ENCODE measurements at places on chromosomes 2 and 18.

GRCh38 chr18:30999186-30999585 is 43.4 kb downstream of the DSC3 start:
- no peak for DNase-seq

DNA sequence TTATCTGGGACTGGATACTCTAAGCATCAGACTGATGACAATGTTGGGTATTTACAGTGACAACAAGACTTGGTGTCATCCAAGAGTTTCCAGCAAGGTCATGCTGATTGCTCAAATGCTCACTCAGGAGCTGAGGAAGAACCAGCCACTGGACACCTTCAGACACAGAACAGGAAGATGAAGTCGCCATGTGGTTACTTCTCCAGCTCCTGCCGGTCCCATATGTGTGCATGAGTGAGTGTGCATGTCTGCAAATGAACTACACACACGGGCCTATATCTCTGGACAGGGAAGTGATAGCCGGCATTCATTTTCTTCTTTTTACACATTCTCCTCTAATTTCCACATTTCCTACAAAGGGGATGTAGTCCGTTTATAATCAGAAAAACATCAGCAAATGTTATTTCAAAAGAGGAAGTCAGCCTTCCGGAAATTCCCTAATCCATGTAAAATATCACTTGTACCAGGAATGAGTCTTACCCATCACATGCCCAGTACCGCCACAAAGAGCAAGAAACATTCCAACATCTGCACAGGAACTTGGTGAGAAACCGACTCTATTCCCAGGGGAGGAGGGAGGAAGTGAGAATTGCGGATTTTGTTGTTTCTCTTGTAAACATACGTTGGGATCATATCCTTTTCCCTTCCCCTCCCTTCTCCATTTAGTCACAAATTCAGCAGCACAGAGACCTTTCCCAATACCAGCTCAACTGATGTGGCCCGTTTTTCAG is 10.8 kb downstream of the RFX8 start:
- peak; percentile 57 for DNase-seq

DNA sequence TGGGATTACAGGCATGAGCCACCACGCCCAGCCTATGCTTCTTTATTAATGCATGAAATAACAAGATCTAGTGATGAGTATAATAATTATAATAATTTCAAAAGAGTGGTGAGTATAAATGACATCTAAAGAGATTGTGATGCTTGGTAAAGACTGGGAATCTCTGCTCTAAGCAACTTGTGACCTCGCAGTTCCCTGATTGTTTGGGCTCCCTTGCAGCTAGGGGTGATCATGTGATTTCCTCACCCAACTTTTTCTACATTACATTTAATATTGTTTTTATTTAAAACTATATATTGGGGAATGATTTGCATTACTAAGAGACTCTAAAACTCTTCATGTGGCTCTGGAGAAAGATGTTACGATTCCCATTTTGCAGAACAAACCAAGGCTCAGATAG is 4.1 kb upstream of the PPM1B start:
- no peak for DNase-seq

GRCh38 chr2:237772513-237772912 is 26.1 kb upstream of the RBM44 start:
- no peak for DNase-seq

DNA sequence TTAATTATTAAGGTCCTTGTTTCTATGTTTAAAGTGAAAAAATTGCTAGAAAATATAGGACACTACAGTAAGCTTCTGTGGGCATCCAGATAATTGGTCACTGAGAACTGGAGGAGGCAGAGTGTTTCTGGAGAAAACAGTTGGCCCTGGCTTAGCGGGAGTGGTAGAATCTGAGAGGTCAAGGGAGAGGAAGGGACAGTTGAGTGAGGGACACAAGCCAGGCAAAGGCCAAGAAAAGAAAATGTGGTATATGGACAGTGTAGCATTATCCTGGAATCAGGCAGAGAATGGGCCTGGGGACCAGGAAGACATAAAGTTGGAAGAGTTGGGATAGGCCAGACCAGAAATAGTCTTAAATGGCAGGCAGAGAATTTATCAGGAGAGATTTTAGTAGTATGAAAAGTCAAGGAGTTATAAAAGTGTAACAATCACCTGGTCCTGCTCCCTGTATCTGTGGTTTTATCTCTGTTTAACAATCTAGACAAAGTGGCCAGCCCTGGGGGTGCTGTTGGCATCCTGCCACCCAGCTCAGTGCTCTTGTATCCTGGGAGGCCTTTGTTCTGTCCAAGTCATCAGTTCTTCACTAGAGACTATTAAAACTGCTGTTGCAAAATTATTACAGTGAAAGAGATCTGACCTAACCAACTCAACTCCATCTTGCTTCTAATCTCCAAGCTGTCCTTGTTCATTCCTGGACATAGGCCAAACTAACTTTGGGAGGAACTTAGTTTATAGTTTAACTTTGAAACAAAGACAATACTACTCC is 15.4 kb upstream of the MSGN1 start:
- DNase-seq = no peak

DNA sequence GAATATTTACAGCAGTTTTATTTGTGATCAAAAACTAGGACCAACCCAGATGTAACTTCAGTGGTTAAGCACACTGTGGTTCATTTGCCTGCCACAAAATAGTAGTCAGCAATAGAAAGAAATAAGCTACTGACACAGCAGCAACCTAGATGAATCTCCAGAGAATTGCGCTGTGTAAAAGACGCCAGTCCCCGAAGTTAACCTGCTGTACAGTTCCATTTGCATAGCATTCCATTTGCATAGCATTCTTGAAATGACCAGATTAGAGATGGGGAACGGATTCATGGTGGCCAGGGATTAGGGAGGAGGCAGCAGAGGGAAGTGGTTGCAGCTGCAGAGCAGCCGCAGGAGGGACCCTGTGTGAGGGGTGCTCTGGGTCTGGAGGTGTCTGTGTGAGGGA is 39.3 kb upstream of the NFATC1 start:
- DNase-seq = no peak

- no peak for DNase-seq
Measured at GRCh38 chr2:130913891-130914290, 77.2 kb downstream of the ARHGEF4 start.

GRCh38 chr2:85470850-85471800 is 52.6 kb downstream of the SH2D6 start:
- peak; percentile 15 for DNase-seq

- no peak for DNase-seq
Measured at GRCh38 chr2:48906633-48907032, 151.1 kb upstream of the LHCGR start.

DNA sequence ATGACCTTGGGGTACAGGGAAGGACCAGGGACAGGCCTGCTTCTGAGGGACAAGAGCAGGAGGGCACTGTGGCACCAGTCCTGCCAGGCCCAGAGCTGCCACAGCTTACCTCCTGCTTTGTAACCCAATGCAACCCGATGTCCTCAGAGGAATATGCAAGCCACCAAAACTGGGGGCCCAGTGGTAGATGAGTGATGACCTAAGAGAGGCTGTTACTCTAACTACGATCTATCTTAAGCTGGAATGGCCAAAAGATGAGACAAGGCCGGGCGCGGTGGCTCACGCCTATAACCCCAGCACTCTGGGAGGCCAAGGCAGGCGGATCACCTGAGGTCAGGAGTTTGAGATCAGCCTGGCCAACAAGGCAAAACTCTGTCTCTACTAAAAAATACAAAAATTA is 12.8 kb downstream of the CYB5A start:
- DNase-seq = no peak

DNA sequence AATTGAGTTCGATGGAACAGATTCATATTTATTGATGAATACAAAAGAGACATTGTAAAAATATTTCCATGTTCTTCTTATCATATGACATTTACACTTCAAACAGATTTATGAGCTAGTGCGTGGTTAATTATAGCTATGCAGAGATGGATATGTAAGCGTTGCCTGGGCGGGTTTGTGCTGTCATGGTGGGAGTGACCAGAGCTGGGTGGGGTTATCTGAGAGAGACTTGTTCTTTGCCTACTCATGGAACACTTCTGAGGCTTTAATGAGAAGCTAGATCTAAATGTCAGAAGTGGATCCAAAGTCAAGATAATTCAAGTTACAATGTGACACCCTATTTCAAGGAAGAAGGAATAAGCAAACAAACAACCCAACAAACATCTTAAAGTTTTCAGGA is 162.3 kb upstream of the ZEB2 start:
- DNase-seq = no peak

DNA sequence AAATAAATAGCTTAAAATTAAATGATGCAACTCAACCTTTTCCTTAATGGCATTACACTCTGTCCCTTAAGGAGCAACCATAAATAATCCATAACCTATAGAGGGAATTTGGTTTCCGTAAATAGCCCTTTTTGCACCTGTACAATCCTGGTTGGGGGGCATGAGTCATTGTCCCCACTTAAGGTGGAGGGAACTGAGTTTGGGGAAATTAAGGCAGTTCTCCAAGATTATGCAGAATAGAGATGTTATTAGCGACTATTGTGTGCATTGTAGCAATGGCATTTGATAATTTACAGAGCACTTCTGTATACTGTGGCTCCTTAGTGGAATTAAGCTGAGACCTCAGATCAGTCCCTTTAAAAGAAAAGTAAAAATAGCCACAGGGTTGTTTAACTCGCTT is 6.6 kb downstream of the MYCN start:
- no peak for DNase-seq

GRCh38 chr2:101147062-101147461 is 4.1 kb downstream of the TBC1D8 start:
- DNase-seq = no peak

DNA sequence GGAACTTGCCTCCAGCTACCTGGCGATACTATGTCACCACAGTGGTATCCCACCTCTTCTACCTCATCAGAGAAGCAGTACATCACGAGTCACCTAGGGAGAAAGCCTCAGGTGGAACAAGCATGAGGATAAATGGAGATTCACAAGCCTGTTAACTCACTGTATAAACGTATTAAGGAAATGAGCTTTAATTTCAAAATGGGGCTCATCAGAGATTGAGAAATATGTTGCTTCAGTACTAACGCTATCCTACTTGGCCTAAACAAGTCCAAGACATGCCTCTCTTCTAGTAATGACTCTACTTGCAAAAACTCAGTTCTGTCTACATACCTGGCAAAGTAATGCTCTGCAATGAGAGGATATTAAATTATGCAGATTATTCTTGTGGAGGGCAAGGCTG is 4.3 kb downstream of the SLC39A6 start:
- no peak for DNase-seq

GRCh38 chr2:225788571-225789094 is 389.1 kb downstream of the NYAP2 start:
- no peak for DNase-seq

GRCh38 chr2:18750672-18751554 is 161.5 kb upstream of the NT5C1B start:
- DNase-seq = no peak

- no peak for DNase-seq
Measured at GRCh38 chr2:172039011-172039704, 39.4 kb downstream of the METAP1D start.

DNA sequence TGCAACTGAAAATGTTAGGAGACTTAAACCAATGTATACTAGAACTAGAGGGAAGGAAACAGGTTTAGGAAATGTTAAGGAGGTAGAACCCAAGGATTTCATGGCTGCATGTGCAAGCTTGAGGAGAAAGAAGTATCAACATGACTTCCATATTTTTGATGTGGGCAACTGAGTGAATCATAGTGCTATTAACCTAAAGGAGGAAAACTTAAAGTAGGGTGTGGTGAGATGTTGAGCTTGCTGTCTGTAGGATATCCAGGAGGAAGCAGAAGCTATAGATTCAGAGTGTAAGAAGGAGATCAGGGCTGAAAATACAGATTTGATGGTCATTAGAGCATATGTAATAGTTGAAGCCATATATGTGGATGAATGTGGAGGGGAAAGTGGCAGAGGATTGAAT is 31.5 kb downstream of the NDC80 start:
- DNase-seq = no peak

DNA sequence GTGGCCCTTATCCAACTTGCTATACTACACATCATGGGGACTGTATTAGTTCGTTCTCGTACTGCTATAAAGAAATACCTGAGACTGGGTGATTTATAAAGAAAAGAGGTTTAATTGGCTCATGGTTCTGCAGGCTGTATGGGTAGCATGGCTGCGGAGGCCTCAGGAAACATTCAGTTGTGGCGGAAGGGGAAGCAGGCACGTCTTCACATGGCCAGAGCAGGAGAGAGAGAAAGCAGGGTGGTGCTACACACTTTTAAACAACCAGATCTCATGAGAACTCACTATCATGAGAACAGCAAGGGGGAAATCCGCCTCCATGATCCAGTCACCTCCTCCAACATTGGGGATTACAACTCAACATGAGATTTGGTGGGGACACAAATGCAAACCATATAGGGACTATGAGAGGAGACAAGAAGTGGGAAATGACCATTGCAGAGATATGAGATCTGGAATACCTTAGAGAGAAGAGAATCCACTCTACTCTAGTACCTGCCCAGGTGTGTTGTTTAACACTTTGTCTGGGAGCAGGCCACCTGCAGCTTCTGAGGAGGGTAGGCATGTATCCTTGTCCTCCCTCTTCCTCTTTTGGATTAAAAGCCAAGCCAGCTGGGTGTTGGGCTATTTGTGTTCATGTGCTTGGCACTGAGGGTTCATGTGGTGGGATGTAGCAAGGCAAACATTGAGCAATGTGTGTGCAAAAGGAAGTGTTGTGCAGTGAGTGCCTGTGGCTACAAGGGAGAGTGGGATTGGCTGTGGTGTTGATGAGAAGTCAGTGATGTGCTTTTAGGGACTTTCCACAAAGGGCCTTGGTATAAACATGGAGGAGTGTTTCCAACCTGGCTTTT is 22.8 kb downstream of the TTLL4 start:
- DNase-seq = peak; percentile 80

DNA sequence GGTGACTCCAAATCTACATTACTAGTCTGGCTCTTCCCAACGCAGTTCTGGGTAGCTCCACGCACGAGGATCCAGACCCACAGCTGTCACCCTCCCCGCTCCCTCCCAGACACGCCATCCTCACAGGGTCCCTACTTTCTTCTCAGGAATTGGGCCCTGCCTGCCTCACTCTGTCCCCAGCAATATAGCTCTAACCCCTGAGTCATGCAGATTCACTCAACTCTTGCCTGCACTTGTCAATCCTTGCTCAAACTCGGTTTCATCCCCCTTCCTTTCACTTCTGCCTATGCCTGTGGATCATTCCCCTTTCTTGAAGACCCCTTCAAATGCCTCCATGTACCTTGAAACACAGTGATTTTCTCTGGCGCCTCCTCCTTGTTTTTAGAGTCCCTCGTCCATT is 5.0 kb downstream of the ST8SIA5 start:
- DNase-seq = no peak

- DNase-seq = no peak
Measured at GRCh38 chr2:33443274-33443829, 33.1 kb upstream of the RASGRP3 start.

GRCh38 chr2:217902379-217903141 is 100.2 kb downstream of the TNS1 start:
- DNase-seq = peak; percentile 80

- no peak for DNase-seq
Measured at GRCh38 chr2:179272406-179273192, 8.0 kb upstream of the SESTD1 start.

GRCh38 chr2:196725218-196725617 is 74.3 kb downstream of the GTF3C3 start:
- DNase-seq = no peak

- DNase-seq = no peak
Measured at GRCh38 chr2:184680825-184681224, 82.5 kb downstream of the ZNF804A start.

GRCh38 chr2:99425022-99425421 is 64.8 kb downstream of the REV1 start:
- no peak for DNase-seq

GRCh38 chr2:173647681-173648311 is 293.1 kb downstream of the CDCA7 start:
- DNase-seq = no peak

Measured in CD4-positive, alpha-beta T cell treated with Interleukin-4 for 1 hour (primary cell).